ENCODE measurements at places on chromosomes 7 and 10. TPM values are rescaled to one million over a fixed set of nuclear protein-coding genes. Genes with fewer than 3 reads are reported as not detected.
A peak's percentile ranks its signal among the peaks of the same experiment; 100 is the strongest.

DNA sequence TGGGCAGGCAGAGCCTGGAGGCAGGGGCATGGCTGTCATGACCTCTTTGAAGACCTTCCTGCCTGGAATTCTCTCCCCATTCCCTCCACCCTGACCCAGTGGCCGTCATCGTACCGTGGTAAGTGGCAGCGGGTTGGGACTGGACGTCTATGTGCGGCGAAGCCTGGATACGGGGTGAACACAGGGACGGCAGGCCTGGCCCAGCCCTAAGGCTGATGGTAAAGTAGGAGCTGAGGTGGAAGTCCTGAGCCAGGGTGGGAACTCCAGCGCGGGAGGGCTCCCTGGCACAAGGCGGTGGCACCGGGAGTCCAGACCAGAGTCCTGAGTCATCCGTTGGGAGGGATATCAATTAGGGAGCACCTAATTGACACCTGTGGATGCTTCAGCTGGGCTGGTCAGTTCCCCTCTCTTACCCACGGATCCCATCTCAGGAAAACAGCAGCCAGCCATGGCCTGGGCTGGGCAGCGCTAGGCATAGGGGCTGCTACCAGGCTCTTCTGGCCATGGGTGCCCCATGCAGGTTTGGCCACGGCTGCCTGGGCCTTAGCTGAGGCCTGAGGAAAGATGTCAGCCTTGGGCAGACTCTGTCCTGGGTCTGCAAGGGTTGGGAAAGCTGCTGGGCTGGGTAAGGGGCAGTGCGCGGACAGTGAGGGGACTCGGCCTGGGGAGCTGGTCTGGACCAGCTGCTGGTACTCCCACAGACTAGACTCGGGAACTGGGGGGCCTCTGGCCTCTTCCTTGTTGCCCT is 3.3 kb downstream of the PPIF start:
- no peak for DNase-seq

- no peak for DNase-seq
Observed at GRCh38 chr10:103232772-103233488, 12.8 kb upstream of the RPEL1 start.

- no peak for DNase-seq
Observed at GRCh38 chr7:47442605-47442865, 139.4 kb downstream of the TNS3 start.

DNA sequence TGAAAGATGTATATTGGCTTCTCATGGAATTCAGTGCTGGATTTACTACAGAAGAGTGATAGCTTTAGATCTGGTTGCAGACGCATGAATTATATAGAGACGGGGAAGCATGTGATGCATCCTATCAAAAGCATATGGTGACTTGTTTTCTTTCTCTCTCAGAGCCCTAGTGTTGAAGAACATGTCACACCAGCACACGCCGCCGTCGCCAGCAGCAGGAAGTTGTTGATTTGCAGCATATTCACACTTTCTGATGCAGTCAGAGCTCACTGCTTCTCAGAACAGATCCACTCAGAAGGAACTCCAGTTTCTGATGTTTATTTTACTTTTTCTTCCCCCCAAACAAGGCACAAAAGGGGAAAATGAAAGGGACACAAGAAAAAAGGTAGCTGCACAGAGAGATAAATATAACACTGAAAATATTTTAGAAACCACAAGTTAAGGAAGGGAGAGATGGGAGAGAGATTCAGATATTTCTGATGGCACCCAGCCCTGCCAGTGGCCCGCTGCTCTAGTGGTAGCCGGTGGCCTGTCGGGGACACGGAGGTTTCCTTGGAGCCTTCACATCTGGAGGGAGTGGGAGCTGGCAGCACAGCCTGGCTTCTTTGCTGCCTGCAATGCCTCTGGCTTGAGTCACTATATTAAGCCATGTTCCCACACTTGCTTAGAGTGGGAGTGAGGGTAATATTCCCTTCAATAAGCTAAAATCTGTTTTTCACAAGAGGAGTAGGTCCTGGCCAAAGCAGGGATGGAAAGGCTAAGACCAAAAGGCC is 123.2 kb downstream of the NRP1 start:
- DNase-seq, result no peak

DNA sequence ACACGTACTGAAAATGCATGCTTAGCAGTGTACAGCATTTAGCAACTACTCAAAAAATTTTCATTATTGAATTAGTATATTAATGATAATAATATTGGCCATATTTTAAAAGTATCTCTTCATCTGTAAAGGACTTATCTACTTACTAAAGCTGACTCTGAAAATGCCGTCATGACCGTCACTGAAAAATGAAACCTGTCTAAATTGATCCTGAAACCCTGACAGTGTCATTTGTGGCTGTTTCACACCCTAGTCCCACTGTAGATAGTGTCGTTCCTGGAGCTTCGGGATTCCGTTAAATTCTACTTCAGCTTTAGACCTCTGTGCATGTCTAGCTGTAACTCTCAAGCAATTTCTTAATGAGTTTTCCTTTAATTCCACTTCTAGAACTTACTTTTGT is 35.8 kb upstream of the EZH2 start:
- DNase-seq, result no peak

DNA sequence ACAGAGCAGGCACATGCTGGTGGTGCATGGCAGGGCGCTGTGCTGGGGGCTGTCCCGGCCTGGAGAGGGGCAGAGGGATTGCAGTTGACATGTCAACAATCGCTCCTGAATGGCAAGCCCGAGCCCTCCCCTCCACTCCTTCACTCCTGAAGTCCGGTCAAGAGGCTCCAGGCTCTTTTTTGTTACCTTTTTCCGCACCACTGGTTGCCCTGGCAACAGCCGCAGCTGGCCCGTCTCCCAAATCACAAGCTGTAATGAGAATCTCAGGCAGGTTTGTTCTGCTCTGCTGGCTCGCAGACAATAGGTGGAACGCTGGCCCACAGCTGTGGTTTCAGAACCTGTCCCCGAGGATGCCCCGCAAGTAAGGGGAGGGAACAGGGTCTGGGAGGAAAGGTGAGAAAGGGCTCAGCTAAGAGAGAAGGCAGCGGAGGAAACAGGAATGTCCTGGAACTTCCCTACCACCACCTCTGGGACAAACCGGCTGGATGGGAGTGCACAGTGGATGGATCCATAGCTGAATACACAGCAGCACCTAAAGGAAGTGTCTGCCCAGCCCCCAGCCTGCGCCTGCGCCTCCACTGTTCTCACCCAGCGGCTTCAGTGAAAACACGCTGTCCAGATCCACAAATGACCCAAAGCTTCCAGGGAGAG is 58.9 kb downstream of the CALML3 start:
- peak; percentile 94 for DNase-seq

DNA sequence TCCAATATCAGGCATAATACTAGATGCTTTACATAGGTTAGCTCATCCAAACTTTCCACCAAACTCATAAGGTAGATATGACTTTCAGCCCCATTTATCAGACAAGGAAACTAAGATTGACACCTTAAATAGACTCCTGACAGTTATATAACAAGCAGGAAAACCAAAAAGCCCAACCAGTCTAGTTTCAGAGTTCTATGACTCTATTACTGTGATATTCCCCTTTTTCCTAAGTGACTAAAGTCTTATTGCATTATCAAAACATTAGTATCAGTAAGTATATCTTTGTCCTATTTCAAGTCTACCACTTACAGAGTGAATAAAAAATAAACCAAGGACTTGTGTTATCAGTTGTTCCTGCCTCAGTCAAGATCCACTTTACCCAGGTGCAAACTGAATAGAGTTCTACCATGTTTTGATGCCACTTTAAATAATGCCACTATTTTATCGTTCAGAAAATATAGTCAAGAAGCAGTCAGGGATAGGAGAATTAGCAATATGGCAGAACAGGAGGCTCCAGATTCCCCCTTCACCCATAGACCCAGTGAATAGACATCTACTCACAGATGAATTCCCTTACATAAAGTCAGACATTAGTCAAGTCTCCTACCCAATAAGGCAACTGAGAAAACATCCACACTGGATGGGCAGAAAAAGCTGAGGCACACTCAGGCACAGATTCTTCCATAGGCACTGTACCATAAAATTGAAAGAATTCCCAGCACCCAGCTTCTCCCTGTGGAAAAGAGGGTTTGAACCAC is 74.1 kb downstream of the CRPPA start:
- DNase-seq, result no peak

DNA sequence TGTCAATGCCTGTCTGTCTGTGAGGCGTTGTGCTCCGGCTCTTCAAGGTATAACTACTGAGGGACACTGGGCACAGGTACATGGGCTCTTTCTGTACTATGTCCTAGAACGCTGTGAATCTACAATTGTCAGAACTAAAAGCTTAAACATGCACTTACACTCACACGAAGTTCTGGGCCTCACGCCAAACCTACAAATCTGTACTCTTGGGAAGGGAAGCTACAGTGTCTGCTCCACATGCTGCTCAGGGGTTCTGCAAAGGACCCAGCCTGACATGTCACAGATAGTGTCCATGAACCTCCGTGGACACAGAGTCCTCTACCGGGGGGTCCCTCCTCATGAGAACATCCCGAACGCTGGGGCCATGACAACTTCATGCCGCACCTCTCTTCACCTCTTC is 268.7 kb downstream of the WDR37 start:
- DNase-seq, result no peak

- DNase-seq, result no peak
Observed at GRCh38 chr7:142795339-142795863, 24.6 kb downstream of the PRSS2 start.

The LIPF gene
- not detected for total RNA-seq

The LRRC18 gene
- total RNA-seq, result not detected

The TRPV5 gene
- total RNA-seq, result 0.15 TPM

The PPP1R3A gene
- not detected for total RNA-seq

The GNAT3 gene
- not detected for total RNA-seq

The COL1A2 gene
- 94.5 TPM for total RNA-seq

The EPHB6 gene
- total RNA-seq, result 29.6 TPM

The ADAM8 gene
- total RNA-seq, result 5.0 TPM

The AGR2 gene
- total RNA-seq, result not detected

The CALD1 gene
- total RNA-seq, result 266 TPM

The CLCN1 gene
- 0.29 TPM for total RNA-seq

The ARMC3 gene
- 0.33 TPM for total RNA-seq

The HMX2 gene
- not detected for total RNA-seq

The FKBP6 gene
- not detected for total RNA-seq
